ENCODE measurements at places on chromosomes 16 and 17.

DNA sequence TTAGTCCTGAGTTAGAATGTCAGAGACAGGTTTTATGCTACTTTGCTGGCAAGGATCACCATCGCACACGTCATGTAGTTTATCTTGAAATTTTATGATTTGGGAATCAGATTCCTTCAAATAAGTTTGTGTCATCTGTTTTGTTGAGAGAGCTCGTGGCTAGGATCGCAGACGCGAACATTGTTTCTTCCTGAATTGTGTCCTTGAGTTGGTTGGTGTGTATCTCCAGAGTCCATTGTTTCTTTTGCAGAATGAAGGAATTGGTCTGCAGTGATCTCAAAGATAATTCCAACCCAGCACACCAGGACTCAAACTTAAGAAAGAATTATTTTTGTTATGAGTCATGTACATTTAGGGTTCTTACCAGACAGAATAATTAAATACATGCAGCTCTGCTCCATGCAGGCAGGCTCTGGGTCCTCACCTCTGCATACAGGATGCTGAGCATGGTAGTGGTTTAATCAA, 51.6 kb downstream of the PRKCA start:
- DNase-seq, result no peak

DNA sequence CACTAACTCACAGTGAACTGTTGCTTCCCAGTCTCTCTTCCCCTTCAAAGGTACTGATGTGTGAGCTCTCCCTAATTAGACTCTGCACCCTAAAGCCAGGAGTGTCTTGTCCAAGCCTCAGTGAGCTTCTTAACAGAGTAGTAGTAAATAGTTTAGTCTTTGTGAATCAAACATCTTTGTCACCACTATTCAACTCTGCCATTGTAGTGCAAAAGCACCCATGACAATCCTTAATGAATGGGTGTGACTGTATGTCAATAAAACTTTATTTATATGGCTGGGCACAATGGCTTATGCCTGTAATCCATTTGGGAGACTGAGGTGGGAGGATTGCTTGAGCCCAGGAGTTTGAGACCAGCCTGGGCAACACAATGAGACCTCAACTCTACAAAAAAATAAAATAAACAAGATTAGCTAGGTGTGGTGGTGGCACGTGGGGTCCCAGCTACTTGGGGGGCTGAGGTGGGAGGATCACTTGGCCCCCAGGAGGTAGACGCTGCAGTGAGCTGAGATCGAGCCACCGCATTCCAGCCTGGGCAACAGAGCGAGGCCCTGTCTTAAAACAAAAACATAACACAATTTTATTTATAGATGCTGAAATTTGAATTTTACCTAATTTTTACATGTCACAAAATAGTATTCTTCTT, 45.5 kb upstream of the TNRC6A start:
- DNase-seq, result no peak

- DNase-seq, result no peak
Observed at GRCh38 chr16:23704772-23705516, 8.1 kb downstream of the ERN2 start.

- DNase-seq, result no peak
Observed at GRCh38 chr16:70018254-70018653, 67.1 kb downstream of the CLEC18A start.

DNA sequence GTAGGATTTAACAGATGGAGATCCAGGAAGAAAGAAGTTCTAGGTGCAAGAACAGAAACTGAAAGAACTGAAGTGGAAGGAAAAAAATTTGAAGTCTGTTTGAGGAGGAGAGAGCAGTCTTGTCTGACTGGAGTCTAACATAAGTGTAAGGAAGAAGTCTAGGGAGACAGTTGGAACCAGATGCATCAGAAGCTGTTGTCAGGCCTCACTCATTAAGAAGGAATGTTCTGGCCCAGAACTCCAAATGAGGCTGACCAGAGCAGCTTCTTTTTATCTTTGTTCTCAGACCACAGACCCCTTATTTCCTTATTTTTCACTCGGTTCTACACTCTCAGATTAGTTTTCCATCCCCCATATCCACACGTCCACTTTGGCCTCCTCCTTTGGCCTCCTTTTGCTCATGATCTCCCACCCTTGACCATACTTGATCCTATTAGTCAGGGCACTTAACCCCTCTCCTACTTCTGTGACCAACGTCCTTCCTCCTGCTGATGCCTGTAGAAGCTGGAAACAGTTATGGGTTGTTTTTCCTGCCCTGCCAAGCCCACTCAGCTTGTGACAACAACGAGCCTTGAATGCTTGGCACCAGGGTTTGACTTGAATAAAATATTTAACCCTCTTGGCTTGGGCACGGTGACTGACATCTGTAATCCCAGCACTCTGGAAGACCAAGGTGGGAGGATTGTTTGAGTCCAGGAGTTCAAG, 7.0 kb upstream of the MYH2 start:
- no peak for DNase-seq

- DNase-seq, result peak; percentile 98
Observed at GRCh38 chr17:1516388-1517161, at the start of gene INPP5K. Gene INPP5K (minus strand): TSS chr17:1516612. CDS start chr17:1516499, 113 bp downstream.

DNA sequence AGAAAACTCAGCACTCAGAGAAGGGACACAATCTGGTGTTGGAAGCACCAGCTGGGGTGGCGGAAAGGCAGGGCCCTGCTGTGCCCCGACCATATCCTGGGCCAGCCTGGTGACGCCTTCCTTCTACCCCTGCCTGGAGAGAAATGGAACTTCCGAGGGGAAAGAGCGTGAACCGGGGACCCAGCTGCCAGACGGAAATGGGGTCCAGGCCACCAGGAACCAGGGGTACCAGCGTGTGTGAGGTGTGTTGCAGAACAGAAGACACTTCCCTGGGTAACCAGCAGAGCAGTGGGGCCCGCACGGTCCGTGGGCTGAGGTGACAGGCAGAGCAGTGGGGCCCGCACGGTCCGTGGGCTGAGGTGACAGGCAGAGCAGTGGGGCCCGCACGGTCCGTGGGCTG, 6.8 kb downstream of the RAB40B start:
- no peak for DNase-seq

DNA sequence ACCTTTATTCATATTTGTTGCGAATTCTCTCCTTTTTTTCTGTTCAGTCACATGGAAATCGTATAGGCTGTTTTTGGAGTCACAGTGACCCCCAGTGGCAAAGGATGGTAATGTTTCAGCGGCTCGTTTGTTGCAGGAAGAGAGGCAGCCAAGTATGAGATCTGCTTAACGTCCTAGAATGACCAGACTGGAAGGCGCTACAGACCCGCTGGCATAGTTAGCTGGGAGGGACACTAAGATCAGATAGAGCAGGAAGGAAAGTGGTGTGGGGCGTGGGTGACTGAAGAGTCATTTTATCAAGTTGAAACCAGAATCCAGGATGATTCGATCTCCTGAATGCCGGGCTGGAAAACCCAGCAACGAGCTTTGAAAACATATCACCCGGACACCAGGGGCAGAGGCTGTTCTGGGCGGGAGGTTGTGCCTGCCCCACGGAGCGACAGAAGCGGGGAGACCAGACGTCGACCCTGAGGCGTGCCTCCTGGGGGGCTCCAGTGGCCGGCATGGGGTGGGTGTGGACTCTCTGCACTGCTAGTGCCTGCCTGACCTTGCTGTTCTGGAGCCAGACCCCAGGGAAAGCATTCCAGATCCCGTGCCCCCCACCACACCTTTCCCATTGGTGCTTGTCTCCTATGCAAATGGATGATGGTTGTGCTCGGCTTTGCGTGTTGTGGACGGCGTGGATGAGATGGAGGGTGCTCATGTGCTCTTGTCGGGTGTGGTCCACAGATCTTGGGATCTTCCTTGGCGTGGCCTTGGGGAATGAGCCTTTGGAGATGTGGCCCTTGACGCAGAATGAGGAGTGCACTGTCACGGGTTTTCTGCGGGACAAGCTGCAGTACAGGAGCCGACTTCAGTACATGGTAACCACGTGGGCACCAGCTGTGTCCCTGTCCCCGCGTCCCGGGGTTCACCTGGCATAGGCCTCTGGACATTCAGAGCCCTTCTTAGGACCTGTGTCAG, 7.7 kb downstream of the IL34 start:
- peak; percentile 64 for DNase-seq

- DNase-seq, result no peak
Observed at GRCh38 chr16:83603723-83604570, 203.8 kb upstream of the HSBP1 start.

GRCh38 chr17:46038414-46038813, 39.4 kb downstream of the STH start:
- no peak for DNase-seq

DNA sequence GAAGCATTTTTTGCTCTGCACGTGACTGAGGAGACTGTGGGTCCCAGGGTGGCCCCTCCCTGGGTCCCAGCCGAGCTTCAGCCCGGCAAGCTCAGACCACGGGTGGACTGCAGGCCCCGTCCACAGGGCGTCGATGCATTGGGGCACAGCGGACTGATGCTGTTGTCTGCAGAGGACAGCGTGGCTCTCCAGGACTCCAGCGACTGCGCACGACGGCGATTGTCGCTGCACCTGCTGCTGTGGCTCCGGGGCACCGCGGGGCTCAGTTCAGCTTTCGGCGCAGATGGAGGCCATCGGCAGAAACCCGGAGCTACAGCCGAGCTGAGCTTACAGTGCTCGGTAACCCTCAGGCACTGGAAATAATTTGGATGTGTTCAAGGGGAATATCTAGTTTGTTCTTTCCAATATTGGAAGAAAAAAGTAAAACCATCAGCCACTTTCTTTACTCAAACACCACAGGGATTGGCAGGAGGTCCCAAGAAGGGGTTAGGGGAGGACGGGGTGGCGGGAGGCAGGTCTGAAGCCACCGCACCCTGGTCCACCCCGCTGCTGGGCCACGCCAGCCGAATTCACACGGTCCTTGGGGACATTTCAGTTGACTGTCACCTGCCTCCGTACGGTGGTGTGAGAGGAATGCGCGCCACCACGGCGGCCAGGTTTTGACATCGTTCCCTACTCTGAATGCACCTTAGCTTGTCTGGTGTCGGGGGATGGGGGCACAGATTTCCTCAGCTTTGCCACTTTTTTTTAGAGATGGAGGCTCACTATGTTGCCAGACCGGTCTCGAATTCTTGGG, 88.7 kb upstream of the RPH3AL start:
- DNase-seq, result no peak

- peak; percentile 51 for DNase-seq
Observed at GRCh38 chr16:77111056-77111565, 79.9 kb upstream of the MON1B start.

DNA sequence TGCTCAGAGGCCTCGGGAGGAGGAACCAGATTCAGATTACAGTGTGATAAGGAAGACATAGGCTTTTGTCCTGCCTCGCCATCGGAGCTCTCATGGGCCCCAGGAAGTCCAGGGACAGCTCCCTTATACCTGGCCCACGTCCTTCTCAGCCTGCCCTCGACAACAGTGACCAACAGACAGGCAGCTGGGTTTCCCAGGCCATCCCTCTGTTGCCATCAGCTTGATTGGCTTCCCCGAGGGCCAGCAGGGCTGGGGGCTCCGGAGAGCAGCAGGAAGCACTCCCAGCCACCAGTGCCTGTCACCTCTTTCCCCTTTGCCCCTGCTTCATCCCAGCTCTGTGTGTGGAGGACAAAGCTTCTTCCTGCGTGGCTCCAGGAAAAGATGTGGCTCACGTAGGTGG, 17.6 kb downstream of the CD300A start:
- no peak for DNase-seq

DNA sequence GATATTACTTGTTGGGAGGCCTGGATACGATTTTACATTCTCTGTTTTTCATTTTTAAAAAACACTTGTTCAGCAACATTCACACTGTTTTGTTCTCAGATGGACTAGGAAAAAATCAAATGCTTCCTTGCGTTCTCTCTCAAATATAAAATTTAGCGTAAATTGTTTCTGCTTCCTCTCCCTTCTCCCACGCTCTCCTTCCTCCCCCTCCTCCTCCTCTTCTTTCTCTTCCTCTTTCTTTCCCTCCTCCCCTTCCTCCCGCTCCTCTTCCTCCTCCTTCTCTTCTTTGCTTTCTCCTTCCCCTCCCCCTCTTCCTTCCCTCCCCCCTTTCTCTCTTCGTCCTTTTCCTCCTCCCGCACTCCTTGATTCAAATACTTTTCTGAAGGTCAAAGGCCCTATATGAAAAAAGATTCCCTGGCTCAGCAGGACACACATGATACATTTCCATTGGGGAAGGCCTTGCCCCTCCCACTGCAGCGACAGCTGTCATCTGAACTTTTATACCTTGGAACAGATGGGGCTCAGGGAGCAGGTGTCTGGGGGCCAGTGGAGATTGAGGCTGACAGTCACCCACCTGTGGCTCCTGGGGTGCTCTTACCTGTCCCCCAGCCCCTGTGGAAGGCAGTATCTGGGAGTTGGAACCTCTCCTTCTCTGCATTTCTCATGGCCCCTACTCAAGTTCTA, 99.4 kb upstream of the SDK2 start:
- DNase-seq, result peak; percentile 51

DNA sequence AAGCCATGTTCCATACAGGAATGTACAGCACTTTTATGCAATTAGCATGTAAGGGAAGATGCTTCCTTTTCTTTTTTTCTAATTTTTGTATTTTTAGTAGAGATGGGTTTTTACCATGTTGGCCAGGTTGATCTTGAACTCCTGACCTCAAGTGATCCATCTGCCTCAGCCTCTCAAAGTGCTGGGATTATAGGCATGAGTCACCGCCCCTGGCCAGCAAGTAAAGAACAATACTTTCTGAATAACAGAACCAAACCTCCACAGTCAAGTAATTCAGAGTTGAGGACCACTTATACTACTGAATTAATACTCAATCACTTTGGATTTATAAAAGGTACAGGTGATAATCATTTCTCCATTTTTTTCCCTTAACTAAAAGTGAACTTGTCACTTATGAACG, 13.0 kb downstream of the C16orf87 start:
- peak; percentile 10 for DNase-seq

- DNase-seq, result no peak
Observed at GRCh38 chr17:17467720-17468119, 9.1 kb upstream of the MED9 start.

- DNase-seq, result peak; percentile 46
Observed at GRCh38 chr17:17125136-17126084, 80.7 kb downstream of the PLD6 start.

DNA sequence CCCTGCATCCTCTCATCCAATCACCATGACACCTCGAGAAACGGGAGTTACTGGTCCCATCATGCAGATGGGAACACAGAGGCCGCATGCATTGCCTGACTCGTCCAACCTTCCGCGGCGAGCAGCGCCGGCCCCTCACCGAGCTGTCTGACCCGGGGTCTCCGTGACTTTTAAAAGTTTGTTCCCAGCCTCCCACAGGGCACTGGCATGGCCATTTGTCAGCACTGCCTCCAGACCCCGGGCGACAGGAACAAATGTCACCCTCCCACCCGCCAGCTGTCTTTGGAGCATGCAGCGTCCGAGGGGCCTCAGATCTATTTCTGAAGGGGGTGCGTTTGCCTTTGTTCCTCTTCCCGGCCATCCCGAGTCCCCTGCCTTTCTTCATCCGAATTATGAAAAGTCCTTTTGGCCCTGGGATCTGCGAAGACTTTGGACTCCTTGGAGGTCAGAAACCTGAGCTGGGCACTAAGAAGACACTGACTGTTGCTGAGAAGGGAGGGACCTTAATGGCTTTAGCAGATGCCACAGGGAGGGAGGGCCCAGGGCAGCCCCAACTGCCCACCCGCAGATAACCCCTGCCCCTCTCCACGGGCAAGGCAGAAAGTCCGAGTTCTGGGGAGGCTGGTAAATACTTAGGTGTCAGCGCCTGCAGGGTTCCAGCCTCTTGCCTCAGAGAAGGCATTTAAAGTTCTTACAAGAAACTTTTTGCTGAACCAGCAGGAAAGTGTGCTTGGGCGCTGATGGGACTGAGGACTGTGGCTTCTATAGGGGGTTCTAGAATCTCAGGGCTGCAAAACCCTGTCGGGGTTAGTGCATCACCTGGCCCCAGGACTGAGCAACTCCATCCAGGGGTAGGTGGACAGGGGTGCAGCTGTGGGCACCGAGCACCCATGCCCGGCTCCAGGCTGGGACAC, 348.1 kb downstream of the FOXL1 start:
- DNase-seq, result no peak

GRCh38 chr17:60138769-60139437, 10.9 kb upstream of the CA4 start:
- no peak for DNase-seq

Measured in MV-4-11 (cell line).